ENCODE measurements at places on chromosomes 6 and 20.

DNA sequence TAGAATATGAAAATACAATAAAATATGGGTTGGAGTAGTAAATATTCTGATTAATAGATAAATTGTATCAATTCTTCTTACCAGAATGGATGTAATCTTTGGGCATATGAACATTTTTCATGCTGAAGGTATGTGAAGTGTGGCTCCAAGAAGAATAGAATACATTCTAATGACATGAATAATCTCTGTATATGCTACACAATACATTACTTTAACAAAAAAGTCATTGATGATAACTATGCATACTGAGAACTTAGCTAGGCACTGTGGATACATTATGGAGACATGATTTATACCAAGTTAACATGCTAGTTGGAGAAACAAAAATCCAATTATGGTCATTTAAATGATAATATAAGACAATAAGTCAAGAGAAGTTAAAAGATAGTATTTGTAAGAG lies 62.7 kb upstream of the HDAC2 start:
- no peak for DNase-seq

DNA sequence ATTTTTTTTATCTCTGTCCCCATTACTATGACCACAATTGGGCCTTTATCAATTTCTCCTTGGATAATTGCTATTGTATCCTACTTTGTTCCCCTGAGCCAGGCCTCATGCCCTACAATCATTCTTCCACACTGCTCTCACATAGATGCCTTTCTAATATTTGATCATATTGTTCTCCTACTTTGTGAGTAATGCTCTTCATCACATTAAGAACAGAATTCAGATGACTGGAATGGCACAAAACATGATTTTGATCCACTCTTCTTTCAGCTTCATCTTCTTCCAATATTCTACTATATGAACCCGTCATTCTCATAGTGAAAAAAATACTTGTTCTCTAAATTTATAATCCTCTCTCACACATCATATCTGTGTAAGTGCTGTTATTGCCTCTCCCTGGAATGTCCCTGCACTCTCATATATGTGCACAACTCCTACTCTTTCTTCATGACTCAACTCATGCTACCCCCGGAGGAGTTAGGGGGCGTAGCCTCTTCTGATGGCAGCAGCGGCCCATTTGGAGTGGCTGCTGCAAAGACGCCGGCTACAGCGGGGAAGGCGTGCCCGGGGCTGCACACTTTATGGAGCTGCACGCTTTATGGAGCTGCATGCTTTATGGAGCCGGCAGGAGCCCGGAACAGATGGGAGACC lies 25.3 kb upstream of the HACE1 start:
- DNase-seq = no peak

DNA sequence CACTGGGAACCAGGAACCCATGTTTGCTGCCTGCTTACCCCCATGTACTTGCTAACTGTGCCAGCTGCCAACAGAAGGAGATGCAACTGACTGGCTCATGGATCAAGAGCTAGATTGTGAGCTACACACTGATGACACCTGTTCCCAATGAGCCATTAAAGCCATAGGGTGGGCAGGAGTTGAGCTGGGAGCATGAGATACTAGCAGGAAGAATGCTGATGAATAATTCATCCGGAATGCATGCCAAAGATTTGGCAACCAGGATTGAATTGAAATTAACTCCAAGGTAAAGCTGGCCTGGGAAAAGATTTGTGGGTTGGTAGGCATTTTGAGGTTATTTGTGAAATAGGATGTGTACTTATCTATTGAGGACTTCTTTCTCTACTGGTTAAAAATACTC lies 631.1 kb downstream of the KIF16B start:
- DNase-seq = no peak

- no peak for DNase-seq
Observed at GRCh38 chr20:44209686-44210405, 725 bp downstream of the OSER1 start.

DNA sequence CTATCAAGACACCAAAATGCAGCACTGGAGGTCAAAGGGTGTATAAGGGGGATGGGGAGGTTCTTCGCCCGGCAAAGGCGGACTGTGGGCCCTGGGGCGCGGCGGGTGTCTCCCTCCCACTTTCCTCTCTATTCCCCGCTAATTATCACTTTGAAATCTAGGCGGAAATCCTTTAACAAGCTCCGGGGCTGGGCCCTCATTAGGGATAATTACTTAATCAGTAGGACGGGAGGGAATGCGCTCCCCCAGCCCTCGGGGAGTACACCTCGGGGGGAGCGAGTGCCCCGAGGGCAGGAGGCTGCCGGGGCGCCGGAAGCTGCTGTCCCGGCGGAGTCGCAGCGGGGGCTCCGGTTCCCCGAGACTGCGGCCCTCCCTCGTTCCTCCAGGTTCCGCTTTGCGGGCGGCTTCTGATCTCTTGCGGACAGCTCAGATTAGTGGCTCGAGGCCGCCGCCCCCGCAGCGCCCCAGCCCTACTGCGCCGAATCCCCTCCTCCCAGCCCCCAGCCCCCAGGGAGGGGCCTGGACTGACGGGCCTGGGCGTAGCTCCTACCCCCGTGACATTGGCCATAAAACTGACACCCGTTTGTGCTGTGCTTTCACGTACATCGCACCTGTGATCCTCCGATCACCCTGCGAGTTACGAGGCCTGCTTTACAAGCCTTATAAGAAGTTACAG lies 14.7 kb downstream of the MUCL3 start:
- peak; percentile 70 for DNase-seq

- DNase-seq = peak; percentile 27
Observed at GRCh38 chr20:49384437-49385434, 97.7 kb downstream of the KCNB1 start.

- no peak for DNase-seq
Observed at GRCh38 chr6:155154158-155154830, 109.5 kb upstream of the CLDN20 start.

GRCh38 chr6:100988391-100988984 lies 107.4 kb upstream of the ASCC3 start:
- no peak for DNase-seq

- peak; percentile 18 for DNase-seq
Observed at GRCh38 chr6:141464490-141464889, 668.2 kb upstream of the GJE1 start.

DNA sequence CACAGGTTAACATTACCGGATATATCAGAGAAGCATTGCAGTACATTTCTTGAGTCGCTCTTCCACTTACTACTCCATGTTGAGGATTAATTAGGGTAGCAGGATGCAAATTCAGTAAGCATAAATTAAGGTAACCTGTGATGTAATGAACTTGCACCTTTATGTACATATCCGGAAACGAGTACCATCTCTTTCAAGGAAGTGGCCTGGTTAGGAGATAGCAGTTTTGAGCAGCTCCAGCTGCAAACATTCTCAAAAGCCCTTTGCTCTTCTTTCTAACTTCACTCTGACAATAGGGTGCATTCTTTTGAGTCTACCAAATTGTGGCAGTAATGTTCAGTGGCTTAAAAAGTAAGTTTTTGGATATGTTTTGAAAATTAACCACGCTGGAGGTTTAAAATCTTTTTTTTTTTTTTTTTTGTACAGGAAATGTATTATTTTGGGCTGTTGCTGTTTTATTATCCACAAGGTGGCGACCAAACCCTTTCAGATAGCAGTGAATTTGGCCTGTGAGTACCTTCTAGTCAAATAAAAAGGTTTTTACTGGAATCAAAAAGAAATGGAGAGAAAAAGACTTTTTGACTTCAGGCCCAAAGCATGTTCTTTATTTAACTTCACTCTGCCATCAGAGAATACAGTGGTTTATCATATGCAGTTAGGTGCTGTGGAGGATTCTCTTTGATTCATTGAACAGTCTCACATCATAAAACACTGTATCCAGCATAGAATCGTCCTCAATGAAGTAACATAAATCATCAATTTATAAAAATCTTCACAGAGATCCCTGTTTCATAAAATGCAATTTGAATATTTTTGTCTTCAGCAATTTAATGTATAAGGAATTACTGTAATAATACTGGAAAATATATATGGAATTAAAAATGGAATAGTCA lies 8.9 kb downstream of the FAM217B start:
- no peak for DNase-seq

GRCh38 chr20:50872560-50873425 lies 58.4 kb downstream of the ADNP start:
- peak; percentile 35 for DNase-seq

GRCh38 chr6:96002576-96002910 lies 13.2 kb upstream of the FUT9 start:
- DNase-seq = no peak

Data from CD4-positive, alpha-beta T cell treated with Interleukin-15 for 1 hour (primary cell).